ENCODE measurements at places on chromosomes 7 and 10.

DNA sequence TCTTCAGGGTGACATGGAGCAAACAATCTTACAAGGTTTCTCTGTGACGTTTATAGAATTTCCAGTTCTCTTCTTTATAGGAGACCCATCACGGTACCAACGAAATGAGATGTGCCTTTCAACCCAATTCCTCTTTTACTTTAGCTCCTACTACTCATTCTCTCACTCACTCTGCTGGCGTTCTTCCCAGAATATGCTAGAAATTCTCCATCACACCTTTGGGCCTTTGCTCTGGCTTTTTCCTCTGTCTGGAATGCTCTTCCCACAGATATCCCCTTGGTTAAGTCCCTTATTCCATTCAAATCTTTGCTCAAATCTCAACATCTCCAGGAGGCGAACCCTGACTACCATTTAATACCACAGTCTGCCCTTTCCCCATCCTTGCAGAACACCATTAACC, 39.0 kb downstream of the SEMA3C start:
- no peak for DNase-seq

GRCh38 chr10:70435241-70436085, 6.0 kb downstream of the NODAL start:
- DNase-seq = no peak

GRCh38 chr7:12975412-12975811, 288.0 kb downstream of the ARL4A start:
- DNase-seq = no peak

GRCh38 chr7:26574476-26574875, 282.8 kb downstream of the SNX10 start:
- no peak for DNase-seq

- no peak for DNase-seq
Observed at GRCh38 chr10:62805231-62806099, 945 bp downstream of the ADO start.

DNA sequence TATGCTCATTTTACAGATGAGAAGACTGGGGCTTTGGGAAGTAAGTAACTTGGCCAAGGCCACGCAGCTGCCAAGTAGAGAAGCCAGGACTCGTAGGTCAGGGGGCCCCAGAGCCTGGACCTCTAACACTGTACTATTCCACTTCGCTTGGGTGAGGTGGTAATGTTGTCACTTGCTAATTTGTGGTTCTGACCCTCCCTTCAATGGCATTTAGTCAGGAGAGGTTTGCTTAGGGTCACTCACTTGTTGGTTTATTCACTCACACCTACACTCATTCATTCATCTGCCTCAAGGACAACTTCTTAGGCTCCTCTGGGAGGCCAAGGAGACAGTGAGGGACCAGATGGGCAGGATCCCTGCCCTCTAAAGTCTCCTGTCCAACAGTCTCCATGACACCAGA, 21.3 kb downstream of the BTBD16 start:
- no peak for DNase-seq

DNA sequence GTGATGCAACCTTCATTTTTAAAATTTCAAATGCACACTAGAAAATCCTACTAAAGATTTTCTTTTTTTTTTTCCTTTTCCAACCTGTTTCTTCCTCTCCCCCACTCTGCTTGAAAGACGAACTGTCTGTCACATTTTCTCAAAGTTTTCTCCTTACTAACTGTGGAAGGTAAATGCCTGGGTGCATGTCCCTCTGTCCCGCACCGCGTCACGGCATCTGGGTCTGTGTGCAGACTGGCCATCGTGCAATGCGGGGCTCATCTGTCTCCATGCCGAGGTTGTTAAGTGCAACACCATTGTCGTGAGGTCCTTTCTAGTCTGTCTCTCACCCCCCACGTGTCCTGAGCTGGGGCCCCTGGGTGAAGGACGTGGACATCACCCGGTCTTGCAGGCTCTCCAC, 28.4 kb downstream of the PFKFB3 start:
- DNase-seq = no peak

- peak; percentile 49 for DNase-seq
Observed at GRCh38 chr10:22874189-22874854, 53.5 kb upstream of the ARMC3 start.

GRCh38 chr7:28157076-28157745, 23.4 kb downstream of the JAZF1 start:
- DNase-seq = no peak

DNA sequence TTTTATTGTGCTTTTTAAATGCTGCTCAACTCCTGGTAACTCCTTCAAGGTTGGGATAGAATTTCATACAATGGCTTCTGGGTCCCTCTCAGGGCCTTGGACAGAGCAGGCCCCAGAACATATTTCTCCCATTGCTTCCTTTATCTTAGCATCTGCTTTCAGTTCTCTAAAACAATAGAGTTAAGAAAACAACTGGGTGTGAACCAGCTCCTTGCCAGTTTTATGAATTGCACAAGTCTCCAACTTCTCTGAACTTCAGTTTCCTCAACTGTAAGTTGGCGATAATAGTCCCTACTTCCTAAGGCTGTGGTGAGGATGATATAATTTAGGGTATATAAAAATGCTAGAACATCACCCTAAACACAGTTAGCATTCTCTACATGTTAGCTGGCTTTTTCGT, 77.0 kb upstream of the INHBA start:
- no peak for DNase-seq

GRCh38 chr7:65967361-65968155, 14.5 kb downstream of the GUSB start:
- DNase-seq = no peak

GRCh38 chr7:101401390-101402080, 38.9 kb downstream of the COL26A1 start:
- DNase-seq = no peak

GRCh38 chr10:70461397-70462348, 16.9 kb upstream of the PALD1 start:
- no peak for DNase-seq
